Bladder microvascular endothelial cell (primary cell): ENCODE measurements at places on chromosomes 4 and X. TPM values are rescaled to one million over a fixed set of nuclear protein-coding genes. Genes with fewer than 3 reads are reported as not detected.

Gene CORIN
- 0.16 and 0.63 TPM in 2 replicates for total RNA-seq

Gene RBM46
- not detected in 2 replicates for total RNA-seq

Gene MAGEA1
- total RNA-seq, result not detected in 2 replicates

Gene ACOX3
- 17.5 and 31.3 TPM in 2 replicates for total RNA-seq

Gene SHOX
- total RNA-seq, result not detected in 2 replicates

Gene AADAT
- total RNA-seq, result 0.32 and 2.3 TPM in 2 replicates
